ENCODE measurements at places on chromosomes 4 and X. TPM values are rescaled to one million over a fixed set of nuclear protein-coding genes. Genes with fewer than 3 reads are reported as not detected.

AFM gene
- total RNA-seq, result not detected

HSFX1 gene
- 0.27 TPM for total RNA-seq

PARM1 gene
- not detected for total RNA-seq

CCDC110 gene
- total RNA-seq, result 0.57 TPM

NOX1 gene
- not detected for total RNA-seq

UGT2A1 gene
- not detected for total RNA-seq

TMEM35A gene
- not detected for total RNA-seq

ADH1A gene
- not detected for total RNA-seq

SSX1 gene
- not detected for total RNA-seq

GRCh38 chr4:139940600-139940999 is 213.4 kb downstream of the MAML3 start:
- DNase-seq, result no peak

DNA sequence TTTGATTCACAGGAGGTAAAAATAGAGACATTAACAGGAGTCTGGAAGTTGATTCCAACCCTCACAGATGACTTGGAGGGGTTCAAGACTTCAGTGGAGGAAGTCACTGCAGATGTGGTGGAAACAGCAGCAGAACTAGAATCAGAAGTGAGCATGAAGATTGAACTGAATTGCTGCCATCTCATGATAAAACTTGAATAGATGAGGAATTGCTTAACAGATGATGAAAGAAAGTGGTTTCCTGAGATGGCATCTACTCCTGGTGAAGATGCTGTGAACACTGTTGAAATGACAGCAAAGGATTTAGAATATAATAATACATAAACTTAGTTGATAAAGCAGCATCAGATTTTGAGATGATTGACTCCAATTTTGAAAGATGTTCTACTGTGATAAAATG is 76.5 kb downstream of the RELL1 start:
- DNase-seq, result no peak

GRCh38 chrX:149628280-149628679 is 3.3 kb downstream of the TMEM185A start:
- DNase-seq, result no peak

DNA sequence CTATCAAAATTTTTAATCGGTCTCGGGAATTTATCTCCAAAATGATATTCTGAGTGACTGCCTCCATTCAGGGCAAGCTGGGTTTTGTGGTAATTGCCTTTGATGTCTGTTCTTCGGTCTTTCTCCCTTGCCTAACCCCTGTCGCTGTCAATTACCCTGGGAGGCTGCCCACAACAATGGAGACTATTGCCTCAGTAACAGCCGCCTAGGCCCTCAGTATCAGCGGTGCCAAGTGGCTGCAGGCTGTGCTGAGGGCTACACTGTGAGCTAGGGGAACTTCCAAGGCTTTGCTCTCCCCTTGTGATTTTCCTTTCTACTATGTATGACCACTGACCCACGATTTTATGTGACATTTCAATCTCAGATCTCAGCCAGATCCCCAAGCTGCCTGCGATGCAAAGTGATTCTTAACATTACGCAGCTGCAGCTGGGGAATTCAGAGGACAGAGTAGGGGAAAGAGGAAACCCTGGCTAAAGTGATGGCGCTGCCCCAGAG is 36.3 kb upstream of the REST start:
- DNase-seq, result no peak

DNA sequence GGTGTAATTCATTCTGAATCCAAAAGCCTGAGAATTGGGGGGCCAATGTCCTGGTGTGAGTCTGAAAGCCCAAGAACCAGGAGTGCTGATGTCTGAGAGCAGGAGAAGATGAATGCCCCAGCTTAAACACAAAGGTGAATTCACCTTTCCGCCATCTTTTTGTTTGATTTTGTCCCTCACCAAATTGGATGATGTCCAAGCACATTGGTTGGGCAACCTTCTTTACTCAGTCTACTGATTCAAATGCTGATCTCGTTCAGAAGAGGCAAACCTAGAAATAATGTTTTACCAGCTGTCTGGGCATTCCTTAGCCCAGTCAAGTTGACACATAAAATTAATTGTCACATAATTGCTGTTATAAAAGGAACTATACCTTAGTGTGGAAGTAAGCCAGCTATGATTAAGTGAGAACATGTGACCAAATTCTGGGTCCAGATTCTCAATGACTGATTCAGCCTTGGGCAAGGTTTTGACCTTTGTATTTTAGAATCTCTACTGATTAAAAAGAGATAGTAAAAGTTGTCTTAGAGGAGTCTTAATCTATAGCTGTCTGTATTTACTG is 34.5 kb upstream of the SLC4A4 start:
- DNase-seq, result no peak

- DNase-seq, result no peak
Measured at GRCh38 chrX:8960957-8961468, 72.9 kb downstream of the FAM9B start.

DNA sequence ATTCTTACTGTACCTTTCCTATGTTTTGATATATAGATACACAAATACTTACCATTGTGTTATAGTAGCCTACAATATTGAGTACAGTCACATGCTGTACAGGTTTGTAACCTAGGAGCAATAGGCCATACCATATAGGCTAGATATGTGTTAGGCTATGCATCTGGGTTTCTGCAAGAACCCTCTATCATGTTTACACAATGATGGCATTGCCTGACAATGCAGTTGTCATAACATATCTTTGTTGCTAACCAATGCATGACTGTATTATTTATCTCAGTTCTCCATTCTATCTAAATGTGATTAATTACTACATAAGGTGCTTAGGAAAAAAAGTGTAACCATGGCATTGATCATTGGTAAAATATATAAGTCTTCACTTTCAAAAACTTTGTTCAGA is 10.0 kb upstream of the SPCS3 start:
- DNase-seq, result no peak

GRCh38 chrX:106932960-106933537 is 12.8 kb downstream of the CLDN2 start:
- DNase-seq, result no peak

DNA sequence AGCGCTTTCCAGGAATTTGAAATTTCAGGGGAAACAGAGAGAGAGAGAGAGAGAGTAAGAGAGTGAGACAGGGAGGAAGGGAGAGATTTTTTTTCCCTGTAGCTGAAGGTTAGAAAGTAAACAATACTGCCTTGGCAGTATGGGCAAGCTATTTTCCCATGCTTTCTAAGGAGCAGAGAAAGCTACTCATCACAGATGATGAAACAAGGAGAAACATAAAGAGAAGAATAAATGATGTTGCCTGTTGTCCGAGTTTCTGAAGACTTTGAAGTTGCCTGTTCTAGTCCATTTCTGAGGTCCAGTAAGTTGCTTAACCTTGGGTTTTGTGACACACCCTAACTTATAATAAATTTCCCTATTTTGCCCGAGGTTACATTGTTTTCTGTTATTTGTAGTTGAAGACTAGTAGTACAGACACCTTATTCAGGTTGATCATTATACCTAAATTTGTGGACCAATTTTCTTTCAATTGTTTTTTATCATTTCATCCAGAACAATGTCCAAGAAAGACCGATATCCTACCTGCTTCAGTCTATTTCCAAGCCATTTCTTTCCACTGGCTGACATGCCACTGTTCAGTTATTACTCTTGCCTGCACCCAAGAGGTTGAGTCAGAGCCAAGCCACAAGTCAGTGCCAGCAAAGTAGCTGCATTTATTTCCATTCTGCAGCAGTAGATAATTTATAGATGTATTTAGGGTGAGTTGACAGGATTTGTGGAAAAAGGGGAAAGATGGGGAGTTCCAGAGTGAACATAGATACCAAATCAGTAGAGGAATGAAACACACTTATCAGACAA is 49.7 kb upstream of the SLC16A2 start:
- DNase-seq, result no peak

- no peak for DNase-seq
Measured at GRCh38 chr4:156786713-156787112, 184.9 kb downstream of the PDGFC start.

- no peak for DNase-seq
Measured at GRCh38 chr4:82624819-82625218, 63.0 kb upstream of the TMEM150C start.

GRCh38 chr4:111635646-111636045 is 509.6 kb upstream of the FAM241A start:
- no peak for DNase-seq

- DNase-seq, result no peak
Measured at GRCh38 chr4:57074744-57075143, 35.4 kb downstream of the IGFBP7 start.

- DNase-seq, result no peak
Measured at GRCh38 chrX:149205937-149206336, 299.2 kb downstream of the IDS start.

- no peak for DNase-seq
Measured at GRCh38 chr4:124032035-124032434, 635.4 kb downstream of the SPRY1 start.

DNA sequence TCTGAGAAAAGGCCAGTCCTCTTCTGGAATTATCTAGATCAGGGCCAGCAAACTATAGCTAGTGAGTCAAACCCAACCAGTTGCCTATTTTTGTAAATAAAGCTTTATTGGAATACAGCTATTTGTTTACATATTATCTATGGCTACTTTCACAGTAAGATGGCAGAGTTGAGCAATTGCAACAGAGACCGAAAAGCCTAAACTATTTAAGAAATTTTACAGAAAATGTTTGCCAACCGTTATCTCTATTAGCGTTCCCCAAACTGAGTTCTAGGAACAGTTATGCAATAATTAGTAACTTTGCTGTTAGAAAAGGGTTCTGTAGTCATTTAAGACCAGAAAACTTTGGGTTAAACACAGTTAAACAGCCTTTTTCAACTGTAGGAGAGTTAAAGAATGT is 10.5 kb downstream of the TEX13B start:
- DNase-seq, result no peak

GRCh38 chr4:169254546-169254983 is 16.2 kb downstream of the SH3RF1 start:
- DNase-seq, result no peak

DNA sequence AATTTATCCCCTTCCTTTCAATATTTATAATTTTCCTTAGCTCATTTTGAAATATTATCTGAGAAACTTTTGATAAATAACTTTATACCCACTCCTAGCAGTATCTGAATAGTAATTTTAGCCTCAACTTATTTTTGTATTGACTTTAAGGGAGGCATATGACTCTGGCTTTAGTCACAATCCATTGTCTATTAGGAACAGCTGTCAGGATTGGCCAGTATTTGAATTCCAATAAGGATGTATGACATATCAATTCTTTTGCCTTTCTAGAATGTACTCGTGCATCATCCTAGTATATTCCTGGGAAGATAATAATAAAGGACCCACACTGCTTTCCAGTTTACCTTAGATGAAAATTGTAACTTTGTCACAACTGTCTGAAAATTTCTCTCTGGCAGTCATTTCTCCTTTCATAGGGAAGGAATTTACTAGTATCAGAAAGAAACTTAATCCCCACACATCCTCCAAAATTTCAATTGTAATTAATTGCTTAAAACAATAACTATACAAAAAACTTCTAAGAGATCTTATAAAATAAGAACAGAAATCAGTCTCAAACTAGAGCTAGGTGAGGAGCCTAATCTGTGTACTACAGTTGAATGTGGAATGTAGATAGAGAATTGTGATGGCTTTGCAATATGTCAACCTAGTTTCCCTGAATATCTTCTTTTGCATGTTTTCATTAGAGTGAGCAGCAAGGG is 121.0 kb upstream of the EPHA5 start:
- no peak for DNase-seq

DNA sequence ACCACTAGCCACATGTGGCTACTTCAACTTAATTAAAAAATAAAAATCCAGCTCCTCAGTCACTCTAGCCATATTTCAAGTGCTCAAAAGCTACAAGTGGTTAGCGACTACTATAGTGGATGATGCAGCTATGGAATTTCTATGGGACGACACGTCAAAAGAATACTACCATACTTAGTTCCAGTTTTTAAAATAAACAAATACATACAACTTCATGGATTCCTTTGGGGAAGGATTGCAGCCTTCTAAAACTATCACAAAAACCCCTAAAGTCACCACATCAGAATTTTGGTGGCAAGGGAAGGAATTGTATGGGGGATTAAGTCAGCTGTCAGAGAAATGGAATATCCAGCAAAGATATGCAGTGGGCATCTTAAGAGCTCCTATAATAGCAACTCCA is 6.5 kb downstream of the ZNF280C start:
- no peak for DNase-seq

GRCh38 chr4:100983426-100983825 is 363.9 kb downstream of the PPP3CA start:
- DNase-seq, result no peak

DNA sequence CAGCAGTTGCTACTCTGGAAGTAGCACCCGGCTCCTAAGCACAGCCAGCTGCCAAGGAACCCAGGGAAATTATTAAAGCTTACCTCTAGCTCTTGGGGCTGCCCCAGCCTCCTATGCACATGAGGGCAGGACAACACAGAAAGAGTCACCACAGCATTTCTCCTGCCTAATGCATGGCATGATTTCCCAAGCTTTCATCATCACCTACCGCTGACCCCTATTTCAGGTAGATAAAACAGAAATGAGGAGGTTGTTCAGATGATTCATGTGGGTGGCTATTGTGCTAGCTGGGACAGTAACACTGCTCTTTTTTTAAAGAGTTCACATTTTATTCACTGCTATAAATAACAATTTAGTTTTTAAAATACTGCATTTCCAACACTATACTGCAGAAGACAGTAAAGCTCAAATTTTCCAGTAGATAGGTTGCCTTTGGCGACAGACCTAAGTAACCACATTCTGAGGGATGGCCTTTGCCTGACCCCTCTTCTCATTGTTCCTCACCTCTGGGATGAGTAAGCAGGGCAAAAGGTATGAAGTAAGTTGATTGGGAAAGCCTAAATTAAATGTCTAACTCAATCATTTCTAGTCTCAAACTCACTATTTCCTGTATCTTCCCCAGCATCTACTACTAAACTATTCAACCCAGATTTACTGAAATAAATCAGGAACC is 16.7 kb downstream of the CASK start:
- DNase-seq, result no peak

- DNase-seq, result no peak
Measured at GRCh38 chr4:130043732-130044160, 947.8 kb downstream of the C4orf33 start.

GRCh38 chr4:11281720-11282119 is 147.0 kb downstream of the HS3ST1 start:
- no peak for DNase-seq

GRCh38 chrX:68060506-68061205 is 372.6 kb downstream of the OPHN1 start:
- no peak for DNase-seq

GRCh38 chr4:188778905-188779304 is 639.7 kb downstream of the TRIML1 start:
- DNase-seq, result no peak

DNA sequence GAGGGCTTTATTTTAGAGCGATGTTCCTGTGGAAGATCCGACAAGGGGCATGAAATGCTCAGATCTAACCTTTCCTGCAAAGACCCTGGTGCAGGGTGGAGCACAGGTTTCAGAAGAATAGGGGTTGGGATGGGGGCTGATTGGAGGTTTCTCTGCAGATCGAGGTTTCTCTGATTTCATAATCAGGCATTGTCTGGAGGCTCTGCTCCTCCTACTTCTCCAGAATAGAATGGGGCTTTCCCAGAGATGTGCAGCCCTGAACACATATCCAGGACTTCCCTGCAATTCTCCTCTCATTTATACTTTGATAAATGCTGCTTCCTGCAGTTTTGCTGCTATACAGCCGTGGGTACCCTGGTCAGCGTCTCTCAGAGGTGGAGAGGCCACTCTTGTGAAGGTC is 397.6 kb upstream of the BOD1L1 start:
- no peak for DNase-seq

All from CD8-positive, alpha-beta T cell (primary cell).